ENCODE measurements at places on chromosomes 12 and 14.

GRCh38 chr14:88198446-88198845 lies 124.6 kb downstream of the KCNK10 start:
- H3K27me3 ChIP-seq: peaks cover 14% of the 10 kb centered on the region
- H3K36me3 ChIP-seq: no peaks in the 10 kb centered on the region
- no peak for DNase-seq
- H3K4me1 ChIP-seq: peaks cover 4% of the 10 kb centered on the region
- H3K27ac ChIP-seq: no peak overlapping the region

DNA sequence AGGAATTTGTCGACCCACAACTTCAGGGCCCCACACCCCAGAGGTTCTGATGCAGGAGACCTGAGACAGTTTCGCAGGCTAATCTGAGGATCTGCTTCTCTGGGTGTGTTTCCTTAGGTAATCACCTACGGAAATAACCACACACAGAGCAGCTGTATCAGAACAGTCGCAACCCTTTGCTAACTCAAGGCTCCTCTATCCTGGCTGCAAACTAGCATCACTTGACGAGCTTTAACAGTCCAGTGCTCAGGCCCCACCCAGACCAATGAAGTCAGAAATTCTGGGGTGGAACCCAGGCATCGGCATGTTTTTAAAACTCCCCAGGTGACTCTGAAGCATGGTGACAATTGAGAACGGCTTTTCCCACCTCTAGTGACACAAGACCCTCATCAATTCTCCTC lies 20.7 kb downstream of the SLC7A7 start:
- peaks cover 84% of the 10 kb centered on the region for H3K4me1 ChIP-seq
- peak overlapping the region; percentile 95 for H3K27ac ChIP-seq
- peak overlapping the region; percentile 55 for H3K4me3 ChIP-seq
- no peak for DNase-seq
- H3K36me3 ChIP-seq: no peaks in the 10 kb centered on the region

DNA sequence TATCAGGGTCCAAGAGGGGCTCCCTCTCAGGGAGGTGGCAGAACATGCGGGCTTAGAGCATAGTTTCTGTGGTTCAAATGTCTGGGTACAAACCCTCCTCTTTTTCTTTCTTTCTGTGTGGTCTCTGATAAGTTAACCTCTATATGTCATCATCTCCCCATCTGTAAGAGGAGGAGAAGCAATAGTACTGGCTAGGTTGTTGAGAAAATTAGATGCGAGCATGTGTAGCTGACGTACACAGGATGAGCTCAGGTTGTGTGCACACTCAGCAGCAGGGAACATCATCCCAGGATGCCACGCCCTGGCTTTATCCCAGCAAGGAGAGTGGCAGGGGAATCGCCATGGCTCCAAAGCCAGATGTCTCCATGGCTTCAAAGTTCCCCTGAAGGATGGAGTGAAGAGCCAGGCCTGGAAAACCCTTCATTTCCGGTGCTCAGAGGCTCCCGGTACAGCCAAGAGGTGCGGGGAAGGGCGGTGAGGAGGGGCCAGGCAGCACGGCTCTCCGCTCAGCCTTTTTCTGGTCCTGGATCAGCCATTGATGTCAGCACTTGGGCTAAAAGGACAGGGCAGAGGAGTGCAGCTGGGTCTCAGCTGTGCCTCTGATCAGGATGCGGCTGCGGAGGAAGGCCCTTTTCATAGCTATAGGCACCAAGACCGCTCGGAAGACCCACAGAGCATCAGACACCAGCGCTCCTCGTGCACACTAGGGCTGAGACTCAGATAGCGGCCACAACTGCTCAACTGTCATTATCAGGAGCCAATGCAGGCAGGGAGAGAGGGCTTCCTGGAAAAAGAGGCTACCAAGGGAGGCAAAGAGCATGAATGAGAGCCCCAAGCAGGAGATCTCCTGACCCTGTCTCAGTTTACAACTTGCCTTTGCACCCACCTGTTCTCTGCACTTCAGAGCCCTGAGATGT lies 41.5 kb downstream of the ARL6IP4 start:
- H3K27ac ChIP-seq: no peak overlapping the region
- H3K27me3 ChIP-seq: no peaks in the 10 kb centered on the region
- H3K4me3 ChIP-seq: no peak overlapping the region
- H3K36me3 ChIP-seq: peaks cover 2% of the 10 kb centered on the region
- H3K4me1 ChIP-seq: no peaks in the 10 kb centered on the region

DNA sequence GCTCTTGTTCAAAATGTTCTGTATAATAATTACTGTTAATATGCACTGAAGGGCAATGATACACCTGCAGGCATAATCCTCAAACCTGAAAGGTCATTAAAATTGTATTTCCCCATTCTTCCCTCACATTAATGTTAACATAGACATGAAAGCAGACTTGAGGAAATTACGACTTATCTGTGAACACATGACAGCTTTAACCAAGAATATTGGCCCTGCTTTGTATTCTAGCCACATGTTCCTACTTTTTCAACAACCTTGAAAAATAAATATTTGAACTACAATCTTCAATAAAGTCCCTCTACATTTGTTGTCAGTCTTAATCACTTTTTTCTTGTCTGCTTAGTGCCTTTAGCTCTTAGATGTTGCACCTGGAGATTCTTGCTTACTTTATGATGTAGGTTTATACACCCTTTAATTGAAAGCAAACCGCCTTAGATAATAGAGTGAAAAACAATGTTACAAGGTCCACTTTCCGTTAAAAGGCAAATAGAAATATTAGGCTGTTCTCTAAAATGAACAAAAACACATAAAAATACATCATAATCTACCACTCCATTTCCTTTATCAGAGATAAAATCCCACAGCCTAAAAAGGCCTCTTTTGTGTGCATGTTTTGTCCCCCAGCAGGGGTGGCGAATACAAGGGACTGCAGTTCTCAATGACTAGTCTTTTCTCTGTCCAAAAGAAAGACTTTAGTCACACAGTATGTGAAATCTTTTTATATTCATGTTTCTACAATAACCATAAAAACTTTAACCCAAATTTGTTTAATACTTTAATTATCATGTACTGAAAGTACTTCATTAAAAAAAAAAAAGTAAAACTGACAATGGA lies 55.9 kb downstream of the ZFC3H1 start:
- peaks cover 7% of the 10 kb centered on the region for H3K4me1 ChIP-seq
- DNase-seq: no peak
- no peak overlapping the region for H3K4me3 ChIP-seq
- H3K36me3 ChIP-seq: peaks cover 73% of the 10 kb centered on the region
- no peaks in the 10 kb centered on the region for H3K27me3 ChIP-seq

GRCh38 chr12:104632724-104633201 lies 176.0 kb downstream of the CHST11 start:
- H3K36me3 ChIP-seq: peaks cover 33% of the 10 kb centered on the region
- no peak overlapping the region for H3K27ac ChIP-seq
- H3K4me1 ChIP-seq: peaks cover 15% of the 10 kb centered on the region
- no peaks in the 10 kb centered on the region for H3K27me3 ChIP-seq
- H3K4me3 ChIP-seq: no peak overlapping the region
